MV-4-11 (cell line): ENCODE measurements at places on chromosomes 4 and X.
A peak's percentile ranks its signal among the peaks of the same experiment; 100 is the strongest.

GRCh38 chr4:46123913-46124755 lies at the start of gene GABRG1:
TSS of gene GABRG1 (minus strand) at chr4:46124054. CDS start at chr4:46123913, 141 bp downstream.
- no peak for DNase-seq

GRCh38 chrX:118901991-118902390 lies 72.4 kb upstream of the LONRF3 start:
- DNase-seq, result no peak

GRCh38 chr4:185761352-185762235 lies 50.4 kb downstream of the SORBS2 start:
- DNase-seq, result no peak

DNA sequence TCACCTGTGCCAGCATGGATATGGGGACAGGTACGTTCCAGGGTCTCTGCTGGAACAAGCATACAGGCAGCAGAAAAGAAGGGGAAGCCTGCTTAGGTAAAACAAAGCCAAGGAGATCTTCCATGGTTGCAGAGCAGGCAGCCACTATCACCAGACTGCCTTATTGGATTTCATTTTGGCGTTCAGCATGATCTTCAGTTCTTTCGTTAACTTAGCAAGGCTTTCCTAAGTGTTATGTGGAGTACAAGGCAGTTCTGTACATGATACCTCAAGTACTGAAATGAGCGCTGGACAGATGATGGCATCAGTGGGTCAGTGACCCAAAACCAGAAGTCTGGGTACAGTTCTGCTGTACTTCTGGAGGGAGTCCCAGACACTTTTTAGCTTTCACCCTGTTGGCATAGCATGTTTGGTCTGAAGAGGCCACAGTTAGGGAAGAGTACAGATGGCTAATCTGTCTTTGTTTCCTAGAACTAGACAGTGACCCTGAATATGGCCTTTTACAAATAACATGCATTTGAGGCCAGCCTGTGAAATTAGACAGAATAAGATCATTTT lies 8.9 kb downstream of the SMIM20 start:
- DNase-seq, result no peak

DNA sequence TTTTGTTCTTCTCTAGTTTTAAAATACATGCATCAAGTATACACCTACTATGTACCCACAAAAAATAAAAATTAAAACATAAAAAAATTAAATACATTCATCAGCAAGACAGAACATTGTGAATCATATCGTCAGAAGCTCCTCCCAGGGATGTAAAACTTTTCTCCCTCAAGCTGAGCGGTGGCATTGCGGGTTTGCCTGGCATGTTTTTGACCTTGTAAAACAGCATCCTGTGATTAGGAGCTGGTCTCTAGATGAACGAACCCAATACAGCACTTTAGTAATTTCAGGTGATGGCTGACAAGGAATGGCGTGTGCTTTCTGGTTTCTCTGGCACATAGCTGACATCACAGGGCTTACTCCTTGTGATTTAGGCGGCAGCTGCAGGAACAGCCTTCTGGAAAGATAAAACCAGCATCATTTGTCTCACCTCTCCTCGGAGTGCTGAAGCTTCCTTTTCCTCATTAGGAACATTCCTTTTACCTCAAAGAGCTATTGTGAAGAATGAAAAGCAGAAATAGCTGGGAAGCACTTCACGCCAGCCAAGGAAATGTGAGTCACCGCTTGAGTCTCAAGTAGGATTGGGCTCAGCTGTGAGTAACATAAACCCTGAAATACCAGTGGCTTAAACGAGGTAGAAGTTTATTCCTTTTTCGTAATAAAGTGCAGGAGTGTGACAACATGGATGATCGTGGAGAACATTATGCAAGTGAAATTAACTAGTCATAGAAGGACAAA lies 44.3 kb downstream of the NYX start:
- peak; percentile 76 for DNase-seq
